ENCODE measurements at places on chromosomes 1 and 21.
A peak's percentile ranks its signal among the peaks of the same experiment; 100 is the strongest.

DNA sequence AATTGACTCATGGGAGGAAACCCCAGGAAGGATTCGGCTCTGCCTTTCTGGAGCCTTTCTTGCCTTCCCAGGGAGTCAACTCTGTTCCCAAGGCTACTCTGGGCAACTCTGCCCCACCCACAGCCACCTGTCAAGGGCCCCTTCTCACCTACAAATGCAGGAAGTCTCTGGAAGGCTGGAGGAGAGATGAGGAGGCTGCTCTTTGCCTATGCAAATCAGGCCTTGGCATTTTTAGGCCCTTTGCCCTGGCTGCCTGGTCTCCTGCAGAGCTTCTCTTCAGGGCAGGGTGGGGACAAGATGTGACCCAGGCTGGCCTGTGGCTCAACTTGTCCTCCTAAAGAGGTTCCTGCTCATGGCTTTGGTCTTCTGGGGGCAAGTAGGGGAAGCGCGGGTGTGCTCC, 5.4 kb downstream of the SLC6A9 start:
- DNase-seq, result no peak

DNA sequence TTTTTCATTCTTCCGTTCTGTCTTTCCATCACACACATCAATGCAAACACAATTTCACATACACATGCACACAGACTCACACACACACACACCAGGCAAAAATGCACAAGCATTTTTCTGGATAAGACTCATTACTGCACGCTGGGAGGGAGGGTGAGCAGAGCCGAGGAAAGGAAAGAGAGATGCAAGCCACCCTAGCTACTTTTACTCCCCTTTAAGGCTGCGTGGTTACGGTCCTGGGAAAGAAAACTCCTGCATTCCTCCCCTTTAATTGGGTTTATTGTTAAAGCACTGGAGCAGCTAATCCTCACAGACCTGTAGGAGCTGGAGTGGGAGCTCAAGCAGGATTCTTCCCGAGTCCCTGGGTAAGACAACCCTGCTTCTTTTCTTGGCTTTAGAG, at the start of gene CAMK1G:
CAMK1G (plus strand) TSS at position 307 of the 400 bp plus-strand sequence. CDS start 11,270 bp downstream, outside the sequence.
- no peak for DNase-seq

- DNase-seq, result peak; percentile 18
Observed at GRCh38 chr21:46605767-46606426, 1.0 kb upstream of the S100B start.

DNA sequence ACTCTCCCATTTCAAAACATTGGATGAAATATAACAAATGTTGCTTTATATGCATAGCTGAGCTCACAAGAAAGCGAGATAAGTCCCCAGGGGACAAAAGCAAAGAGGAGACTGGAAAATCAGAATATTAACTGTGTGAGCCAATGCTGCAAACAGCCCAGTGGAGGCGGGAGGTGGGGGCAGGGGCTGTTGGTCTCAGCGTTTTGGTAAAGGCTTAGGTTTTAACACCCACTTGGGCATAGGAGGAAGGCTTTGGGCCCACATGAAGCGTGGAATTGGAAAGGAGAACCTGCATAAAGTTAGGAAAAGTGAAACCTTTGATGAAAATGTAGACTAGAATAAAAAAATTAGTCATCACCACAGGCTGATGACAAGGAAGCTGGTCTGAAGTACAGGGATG, 30.2 kb upstream of the SMIM12 start:
- DNase-seq, result no peak

DNA sequence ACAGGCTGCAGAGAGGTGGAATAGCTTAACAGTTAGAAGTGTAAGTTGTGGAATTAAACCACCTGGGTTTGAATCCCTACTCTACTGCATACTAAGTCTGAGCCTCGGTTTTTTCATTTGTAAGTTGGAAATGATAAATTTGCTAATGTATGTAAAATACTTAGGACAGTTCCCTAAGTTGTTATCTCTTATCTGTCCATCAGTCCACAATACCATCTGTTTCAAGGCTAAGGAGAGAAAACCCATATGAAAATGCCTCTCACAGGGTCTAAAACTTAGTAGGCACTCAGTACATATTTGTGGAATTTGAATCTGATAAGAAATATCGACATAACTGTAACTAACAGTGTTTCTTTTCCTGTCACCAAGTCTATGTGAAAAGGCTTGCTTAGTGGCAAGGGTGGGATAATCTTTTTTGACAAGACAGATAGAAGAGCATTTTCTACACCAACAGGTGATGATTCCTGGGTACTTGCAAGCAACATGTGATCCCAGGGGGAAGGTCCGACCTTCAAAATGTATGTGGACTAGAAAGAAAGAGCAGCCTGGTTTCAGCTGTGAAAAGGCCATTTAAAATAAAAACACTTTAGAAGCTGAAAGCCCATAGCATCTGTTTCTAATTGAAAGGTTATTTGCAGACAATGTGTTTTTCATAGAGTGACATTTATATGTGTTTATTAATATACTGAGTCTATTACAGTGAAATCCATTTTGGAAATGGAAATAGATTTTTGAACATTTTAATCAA, 202.9 kb downstream of the HHAT start:
- DNase-seq, result no peak

DNA sequence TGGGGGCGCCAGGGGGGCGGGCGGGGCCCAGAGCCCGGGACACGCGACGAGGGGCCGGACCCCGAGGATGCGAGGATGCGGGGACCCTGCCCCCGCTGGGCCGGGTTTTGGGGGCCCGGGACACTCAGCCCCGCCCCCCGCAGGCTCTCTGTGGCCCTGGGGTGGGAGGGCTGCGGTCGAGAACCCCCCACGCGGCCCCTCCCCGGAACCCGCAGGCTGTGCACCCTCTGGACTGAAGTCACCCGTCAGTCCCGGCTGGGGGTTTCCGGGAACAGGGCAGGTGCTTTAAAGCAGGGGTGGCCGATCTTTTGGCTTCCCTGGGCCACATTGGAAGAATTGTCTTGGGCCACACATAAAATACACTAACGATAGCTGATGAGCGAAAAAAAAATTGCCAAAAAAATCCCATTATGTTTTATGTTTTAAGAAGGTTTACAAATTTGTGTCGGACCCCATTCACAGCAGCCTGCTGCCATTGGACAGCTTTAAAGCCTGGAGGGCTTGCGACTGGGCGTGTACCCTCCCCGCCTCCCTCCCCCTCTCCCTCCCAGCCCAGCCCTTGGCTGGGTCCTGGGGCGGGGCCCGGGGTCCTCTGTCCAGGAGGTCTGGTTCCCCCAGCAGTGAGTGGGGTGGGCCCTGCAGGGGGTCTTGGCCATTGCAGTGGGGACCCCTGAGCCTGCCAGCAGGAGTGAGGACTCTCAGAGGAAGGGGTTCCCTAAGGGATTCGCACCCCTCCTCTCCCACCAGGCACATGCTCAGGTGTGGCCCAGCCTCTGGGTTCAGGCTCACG, 21.6 kb upstream of the C1orf159 start:
- DNase-seq, result peak; percentile 79

DNA sequence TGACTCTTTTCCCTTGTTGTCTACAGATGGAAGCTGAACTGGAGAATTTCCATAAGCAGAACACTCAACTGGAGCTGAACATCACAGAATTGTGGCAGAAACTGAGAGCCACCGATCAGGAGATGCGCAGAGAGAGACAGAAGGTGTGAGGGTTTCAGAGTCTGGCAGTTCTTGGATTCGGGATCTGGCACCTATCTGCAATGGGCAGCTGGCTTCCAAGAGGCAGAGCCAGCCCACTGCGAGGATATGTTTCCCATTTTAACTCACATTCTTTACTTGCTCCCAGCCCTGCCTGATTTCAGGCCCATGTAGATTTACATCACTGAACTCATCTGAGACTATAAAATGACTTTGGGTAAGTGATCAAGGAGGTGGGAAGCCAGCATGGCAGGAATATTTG, 37.3 kb upstream of the TMEM125 start:
- DNase-seq, result no peak
